ENCODE measurements at places on chromosomes 11 and 22. TPM values are rescaled to one million over a fixed set of nuclear protein-coding genes. Genes with fewer than 3 reads are reported as not detected.
A peak's percentile ranks its signal among the peaks of the same experiment; 100 is the strongest.

- no peak for DNase-seq
Measured at GRCh38 chr11:65851811-65852507, 6.0 kb downstream of the CFL1 start.

GRCh38 chr11:44333271-44334218, 23.6 kb upstream of the ALX4 start:
- no peak for DNase-seq

DNA sequence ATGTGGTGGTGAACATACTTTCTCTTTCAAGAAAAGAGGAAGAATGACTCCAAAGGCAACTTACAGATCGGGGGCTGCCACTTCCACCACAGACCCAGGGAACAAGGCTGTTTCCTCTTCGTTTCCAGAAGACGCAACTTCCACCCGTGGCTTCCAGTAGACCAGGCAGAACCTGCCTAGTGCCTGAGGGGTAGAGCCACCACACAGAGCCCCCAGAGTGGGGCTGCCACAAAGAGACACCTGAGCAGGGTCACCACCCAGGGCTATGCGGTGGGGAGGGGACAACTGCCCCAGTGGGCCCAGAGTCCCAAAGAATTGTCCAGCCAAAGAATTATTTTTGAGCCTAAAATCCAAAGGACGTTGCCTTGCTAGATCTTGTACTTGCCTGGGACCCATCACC, 16.7 kb upstream of the PHF21B start:
- DNase-seq, result no peak

ADM gene
- 23.1 TPM for polyA plus RNA-seq

- peak; percentile 68 for DNase-seq
Measured at GRCh38 chr11:70568035-70568813, 169.9 kb downstream of the CTTN start.

OR6M1 gene
- not detected for polyA plus RNA-seq

DNA sequence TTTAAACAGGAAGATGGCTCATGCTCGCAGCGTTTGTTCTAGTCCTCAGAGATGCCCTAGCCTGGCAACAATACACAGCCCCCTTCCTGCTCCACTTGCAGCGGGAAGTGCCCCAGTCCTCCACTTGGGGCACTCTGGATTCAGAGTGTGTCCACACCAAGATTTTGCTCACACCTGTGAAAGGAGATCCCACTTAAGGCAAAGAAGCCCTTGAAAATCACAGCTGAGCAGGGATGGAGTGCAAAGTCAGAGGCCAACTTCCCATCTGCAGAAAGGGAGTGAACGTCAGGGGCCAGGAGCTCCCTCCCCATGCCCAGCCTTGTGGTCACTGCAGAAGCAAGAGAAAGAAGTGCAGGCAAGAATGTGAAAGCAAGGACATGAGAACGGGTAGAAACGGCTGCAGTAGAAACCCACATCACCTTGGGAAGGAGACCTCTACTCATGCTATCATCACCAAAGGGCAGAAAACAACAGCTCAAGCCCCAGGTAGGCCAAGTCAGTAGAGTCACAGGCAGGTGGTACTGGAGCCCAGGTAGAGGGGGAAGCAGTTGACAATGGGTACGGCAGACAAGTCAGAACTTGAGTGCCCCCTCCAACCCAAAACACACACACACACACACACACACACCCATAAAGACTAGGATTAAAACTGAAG, 157.4 kb downstream of the BUD13 start:
- DNase-seq, result no peak

- no peak for DNase-seq
Measured at GRCh38 chr11:66907751-66908630, 50.2 kb downstream of the PC start.

DNA sequence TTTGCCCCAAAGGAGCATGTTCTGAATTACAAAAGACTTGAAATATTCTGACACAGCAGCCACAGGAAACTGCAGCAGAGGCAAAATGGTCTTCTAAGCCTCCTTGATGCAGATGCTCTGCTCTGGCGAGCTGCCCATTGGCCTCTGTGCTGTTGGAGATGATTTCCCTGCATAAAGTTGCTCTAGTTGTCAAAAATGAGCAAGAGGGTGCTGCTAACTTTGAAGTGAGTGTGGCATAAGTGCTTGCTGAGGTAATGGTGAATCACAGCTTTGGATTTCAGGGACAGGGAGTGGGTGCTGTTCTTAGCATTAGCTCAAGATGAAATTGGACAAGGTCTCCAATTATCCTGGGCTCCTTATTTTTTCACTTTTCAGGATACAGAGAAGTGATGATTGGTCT, 435.4 kb downstream of the TMEM135 start:
- no peak for DNase-seq

GRCh38 chr11:35040221-35040942, 98.6 kb upstream of the CD44 start:
- DNase-seq, result no peak

- peak; percentile 87 for DNase-seq
Measured at GRCh38 chr11:783581-784015, 6.3 kb downstream of the CEND1 start.

CHRM1 gene
- polyA plus RNA-seq, result not detected

- DNase-seq, result no peak
Measured at GRCh38 chr11:105829084-105829483, 193.0 kb downstream of the MSANTD4 start.

GRCh38 chr11:76801225-76801624, 18.1 kb downstream of the TSKU start:
- no peak for DNase-seq

LINC01488 gene
- not detected for polyA plus RNA-seq

GRCh38 chr11:8196749-8197148, 27.9 kb upstream of the RIC3 start:
- no peak for DNase-seq

- DNase-seq, result no peak
Measured at GRCh38 chr11:126176853-126177470, 34.5 kb downstream of the RPUSD4 start.

- DNase-seq, result no peak
Measured at GRCh38 chr11:30868626-30869081, 282.5 kb upstream of the MPPED2 start.

DEFB131B gene
- not detected for polyA plus RNA-seq

WNT11 gene
- 4.5 TPM for polyA plus RNA-seq

DNA sequence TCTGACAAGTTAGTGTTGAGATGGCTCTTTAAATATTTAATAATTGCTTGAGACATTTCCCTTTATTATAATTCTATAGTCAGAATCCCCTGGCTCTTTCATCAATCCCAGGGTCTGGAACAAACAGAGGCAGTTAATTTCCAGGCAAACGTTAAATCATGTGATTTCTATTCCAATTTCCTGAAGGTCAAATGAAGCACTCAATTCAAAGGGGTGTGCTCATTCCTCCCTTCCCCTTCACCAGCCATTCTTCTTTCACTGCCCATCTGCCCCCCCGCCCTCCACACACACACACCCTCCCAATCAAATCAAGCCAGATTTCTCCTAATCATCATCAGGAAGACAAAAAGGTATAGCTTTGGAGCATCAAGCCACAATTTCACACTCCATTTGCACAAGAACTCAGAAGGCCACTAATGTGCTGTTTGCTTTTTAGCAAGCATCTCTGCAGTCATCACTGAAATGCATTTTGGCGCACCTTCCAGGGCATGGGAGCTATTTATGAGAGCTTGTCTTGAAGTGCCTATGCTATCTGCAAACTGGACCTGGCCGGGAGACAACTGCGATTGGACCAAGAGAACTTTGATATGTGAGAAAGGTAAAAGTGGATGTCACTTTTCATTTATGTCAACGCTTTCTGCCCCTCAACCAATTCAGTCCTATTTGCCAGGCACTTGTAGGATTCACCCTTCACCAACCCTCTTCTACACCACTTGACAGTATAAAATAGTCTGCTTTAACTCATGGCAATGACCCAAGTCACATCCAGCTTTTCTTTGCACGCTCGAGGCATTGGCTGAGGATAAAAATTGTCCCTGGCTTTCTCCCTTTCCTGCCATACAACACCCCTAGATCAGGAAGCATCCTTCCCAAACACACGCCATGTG, 315.1 kb upstream of the API5 start:
- DNase-seq, result no peak

SLC43A3 gene
- 5.8 TPM for polyA plus RNA-seq

DNA sequence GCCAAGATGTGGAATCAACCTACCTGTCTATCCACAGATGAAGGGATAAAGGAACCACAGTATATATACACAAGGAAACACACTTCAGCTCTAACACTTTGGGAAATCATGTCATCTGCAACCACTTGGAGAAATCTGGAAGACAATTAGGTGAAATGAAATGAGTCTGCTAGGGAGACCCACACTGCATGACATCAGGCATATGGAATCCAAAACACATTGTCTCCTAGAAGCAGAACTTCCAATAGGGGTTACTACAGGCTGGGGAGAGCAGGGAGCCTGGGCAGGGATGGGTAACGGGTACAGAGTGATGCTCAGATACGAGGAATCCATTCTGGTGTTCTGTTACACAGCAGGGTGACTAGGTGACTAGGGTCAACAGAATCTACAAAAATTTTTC, 18.3 kb downstream of the RGL4 start:
- no peak for DNase-seq

OR52W1 gene
- not detected for polyA plus RNA-seq

- no peak for DNase-seq
Measured at GRCh38 chr22:46525389-46526243, 11.8 kb downstream of the CELSR1 start.

GRCh38 chr11:135027461-135027860, 615.4 kb upstream of the B3GAT1 start:
- DNase-seq, result no peak

- no peak for DNase-seq
Measured at GRCh38 chr22:48757985-48758561, 1069.6 kb downstream of the BRD1 start.

CCDC87 gene
- 0.06 TPM for polyA plus RNA-seq

DNA sequence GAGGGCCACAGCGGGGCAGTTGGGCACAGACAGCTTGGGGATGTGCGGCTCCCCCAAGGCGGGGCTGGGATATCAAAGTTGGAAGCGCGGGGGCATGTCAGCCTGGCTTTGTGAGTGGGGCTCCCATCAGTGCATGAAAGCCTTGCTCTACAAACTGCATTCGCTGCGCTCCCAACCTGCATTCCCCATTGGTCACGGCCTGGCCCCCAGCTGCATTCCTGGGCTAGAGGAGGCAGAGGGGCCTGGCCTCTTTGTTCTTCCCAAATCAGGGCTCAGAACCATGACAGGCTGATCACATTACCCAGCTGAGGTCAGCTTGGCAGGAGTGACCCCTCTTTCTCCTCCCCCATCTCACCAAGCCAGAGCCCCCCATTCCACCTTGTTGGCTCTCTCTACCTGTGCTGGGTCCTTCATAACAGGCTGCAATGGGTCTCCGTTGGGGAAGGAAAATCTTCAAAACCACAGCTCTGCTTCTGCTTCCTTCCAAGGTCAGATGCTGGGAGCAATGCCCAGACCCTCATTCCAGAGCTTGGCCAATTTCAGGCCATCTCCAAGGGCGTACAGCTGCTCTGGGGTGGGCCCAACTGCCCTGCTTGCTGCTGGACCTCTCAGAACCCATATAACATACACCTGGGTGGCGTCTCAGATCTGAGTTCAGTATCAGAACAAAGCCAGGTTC, 38.7 kb upstream of the CDON start:
- DNase-seq, result no peak

DNA sequence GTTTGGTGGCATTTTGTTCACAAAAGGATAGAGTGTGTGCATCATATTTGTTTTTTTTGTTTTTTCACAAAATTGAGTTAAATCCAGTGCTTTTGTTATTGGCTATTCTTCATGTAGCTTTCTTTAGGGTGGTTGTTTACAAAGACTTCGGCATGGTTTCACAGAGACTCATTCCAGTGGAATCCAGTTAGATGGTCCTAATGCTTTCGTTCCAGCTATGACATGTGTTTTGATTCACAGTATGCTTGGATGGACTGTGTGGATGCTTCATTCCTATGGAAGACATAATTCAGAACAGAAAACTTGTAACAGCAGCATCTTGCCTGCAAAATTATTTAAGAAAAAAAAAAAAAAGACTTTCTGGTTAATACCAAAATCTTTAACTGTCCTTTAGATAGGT, 97.9 kb downstream of the PDHX start:
- DNase-seq, result no peak

GRCh38 chr11:8383627-8384026, 119.9 kb upstream of the LMO1 start:
- DNase-seq, result no peak

DNA sequence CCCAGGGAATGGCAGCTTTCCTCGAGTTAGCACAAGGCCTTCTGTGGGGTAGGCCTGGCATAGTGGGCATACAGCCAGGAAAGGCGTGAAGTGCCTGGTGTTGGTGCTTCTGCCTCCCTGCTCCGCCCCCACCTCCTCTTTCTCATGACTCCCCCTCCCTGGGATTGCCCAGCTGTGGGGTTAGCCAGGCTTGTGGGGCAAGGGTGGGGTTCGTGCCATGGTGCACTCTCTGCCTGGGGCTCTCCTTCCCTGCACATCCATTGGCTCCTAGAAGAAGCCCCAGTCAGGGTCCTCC, 236.8 kb upstream of the NCAM1 start:
- no peak for DNase-seq

GRCh38 chr11:76361776-76362175, 19.2 kb downstream of the THAP12 start:
- DNase-seq, result no peak

GRCh38 chr11:27945348-27945747, 162.6 kb downstream of the KIF18A start:
- no peak for DNase-seq

DNA sequence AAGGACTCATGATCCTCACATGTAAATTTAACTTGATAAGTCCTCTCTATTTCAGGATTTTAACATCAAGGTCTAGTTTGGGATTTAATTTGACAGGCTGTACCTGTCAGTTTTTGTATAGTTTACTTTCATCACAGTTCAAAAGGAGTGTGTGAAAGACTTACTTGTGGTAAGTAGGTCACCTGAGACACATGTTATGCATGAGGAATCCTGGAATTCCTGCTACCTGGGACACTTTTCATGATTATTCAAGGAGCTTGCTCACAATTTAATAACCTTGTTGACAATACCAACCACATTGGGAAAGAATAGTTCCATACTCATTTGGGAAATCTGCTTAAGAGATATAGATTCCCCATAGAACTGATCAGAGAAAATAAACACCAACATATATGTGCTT, 15.8 kb upstream of the SLC36A4 start:
- no peak for DNase-seq

DNA sequence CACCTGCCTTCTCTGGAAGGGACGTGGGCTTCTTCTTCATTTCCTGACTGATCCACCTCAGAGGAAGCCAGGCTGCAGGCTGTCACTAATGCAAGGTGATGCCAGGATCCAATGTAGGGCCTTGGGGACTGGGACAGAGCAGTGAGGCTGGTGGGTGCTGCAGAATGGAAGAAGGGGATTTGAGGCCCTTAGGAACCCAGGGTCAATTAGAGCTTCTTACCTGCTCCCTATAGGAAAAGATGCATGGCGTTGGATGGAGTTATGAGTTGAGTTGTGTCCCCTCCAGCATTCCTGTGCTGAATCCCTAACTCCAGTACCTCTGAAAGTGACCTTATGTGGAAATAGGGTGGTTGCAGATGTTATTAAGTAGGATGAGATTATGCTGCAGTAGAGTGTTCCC, 190.4 kb downstream of the MIAT start:
- DNase-seq, result no peak

Measured in psoas muscle (tissue), 8 donors.